SW 1271 (cell line): ENCODE measurements at places on chromosomes 7 and 10.

GRCh38 chr10:88458209-88458608 lies 124.9 kb downstream of the RNLS start:
- no peak for DNase-seq

DNA sequence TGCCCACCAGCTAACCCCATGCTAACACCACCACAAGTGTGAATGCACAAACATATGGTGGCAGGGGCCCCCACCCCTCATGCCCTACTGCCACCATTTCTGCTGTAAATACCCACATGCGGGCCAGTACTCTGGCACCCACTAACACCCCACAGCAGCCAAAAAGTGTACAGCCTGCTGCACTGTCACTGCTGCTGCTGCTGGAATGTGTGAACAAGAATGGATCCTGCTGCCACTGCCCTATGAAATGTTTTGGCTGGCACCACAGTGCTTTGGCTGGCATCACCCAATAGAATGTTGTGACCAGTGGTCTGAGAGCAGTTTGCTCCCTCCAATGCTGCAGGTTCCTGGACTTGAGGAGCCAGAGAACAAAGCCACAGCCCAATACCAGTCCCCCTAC lies 606.6 kb upstream of the SORCS1 start:
- no peak for DNase-seq

- DNase-seq, result no peak
Observed at GRCh38 chr10:14304046-14304445, 26.7 kb downstream of the FRMD4A start.

DNA sequence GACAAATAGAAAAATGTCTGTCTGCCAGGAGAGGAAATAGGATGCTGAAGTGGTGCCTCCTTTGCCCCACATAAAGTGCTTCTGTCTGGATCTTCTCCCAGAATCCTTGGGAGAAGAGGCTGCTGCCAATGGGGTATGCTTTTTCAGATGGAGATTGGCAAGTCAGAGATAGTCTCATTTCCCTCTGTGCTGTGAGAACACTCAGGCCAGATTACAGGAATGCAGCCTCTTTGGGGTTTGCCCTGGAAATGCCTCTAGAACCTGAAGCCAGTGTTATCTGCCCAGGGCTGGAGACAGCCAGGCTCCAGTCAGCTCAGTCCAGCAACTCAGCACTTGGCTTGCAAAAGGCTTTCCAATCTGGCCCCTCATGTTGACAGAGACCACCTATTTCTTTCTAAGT lies 119.1 kb upstream of the PHYHIPL start:
- no peak for DNase-seq

DNA sequence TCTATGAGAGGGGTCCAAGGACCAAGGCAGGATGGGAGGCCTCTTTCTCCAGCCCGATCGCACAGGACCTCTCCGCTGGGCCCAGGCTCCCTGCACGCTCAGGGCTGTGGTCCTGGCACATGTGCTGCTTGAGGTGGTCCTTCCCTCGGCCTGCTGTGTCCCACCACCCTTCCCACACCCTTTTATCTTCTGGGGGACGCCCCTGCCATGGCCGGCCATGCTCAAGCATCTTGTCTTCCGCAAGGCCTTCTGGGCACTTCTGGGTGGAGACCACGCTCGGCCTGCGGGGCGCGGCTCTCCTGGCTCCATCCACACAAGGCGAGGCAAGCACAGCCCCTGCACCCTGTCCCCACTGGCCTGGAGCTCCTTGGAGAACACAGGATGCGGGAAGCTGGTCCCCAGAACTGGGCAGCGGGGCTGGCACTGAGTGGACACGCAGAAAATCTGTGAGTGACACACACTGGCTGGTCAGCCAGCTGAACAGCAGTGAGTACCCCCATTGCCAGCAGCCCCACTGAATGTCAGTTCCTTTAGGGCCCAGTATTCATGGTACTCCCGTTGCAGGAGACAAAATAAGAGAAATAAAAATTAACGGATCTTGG lies 115.9 kb downstream of the TCERG1L start:
- no peak for DNase-seq

DNA sequence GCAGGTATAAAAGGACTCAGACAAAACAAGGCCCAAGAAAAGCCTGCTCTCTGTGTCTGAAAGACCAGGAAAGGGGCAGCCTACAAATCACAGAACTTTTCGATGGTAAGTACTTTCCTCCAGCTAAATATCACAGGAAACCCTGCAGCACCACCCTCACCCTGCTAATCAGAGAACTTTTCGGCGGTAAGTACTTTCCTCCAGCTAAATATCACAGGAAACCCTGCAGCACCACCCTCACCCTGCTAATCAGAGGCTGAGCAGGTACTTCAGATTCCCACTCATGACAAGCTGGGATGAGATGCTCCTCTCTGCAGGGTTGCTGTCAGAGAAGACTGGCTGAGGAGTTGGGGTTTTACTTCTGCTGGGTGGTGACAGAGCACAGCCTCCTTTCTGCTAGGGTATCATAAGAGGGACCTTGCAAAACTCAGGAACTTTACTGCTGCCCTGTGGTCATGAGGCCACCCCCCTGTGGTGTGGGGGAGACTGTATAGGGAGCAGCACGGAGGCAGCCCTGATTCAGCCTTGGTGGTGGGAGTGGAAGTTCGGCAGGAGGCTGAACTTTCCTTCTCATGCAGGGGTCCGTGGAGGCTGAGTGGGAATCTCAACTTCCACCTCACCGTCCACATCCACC lies 7.2 kb downstream of the WDR37 start:
- no peak for DNase-seq

- no peak for DNase-seq
Observed at GRCh38 chr7:115127399-115128021, 205.6 kb downstream of the MDFIC start.

- no peak for DNase-seq
Observed at GRCh38 chr7:79598351-79598750, 144.9 kb upstream of the MAGI2 start.

- DNase-seq, result no peak
Observed at GRCh38 chr7:14197280-14197679, 207.8 kb upstream of the ETV1 start.

GRCh38 chr7:1952169-1952760 lies 280.5 kb downstream of the MAD1L1 start:
- no peak for DNase-seq

- DNase-seq, result no peak
Observed at GRCh38 chr7:66575398-66575797, 53.3 kb upstream of the KCTD7 start.

- no peak for DNase-seq
Observed at GRCh38 chr7:129298268-129298893, 73.6 kb downstream of the AHCYL2 start.

GRCh38 chr10:106672517-106673175 lies 491.9 kb downstream of the SORCS1 start:
- DNase-seq, result no peak

GRCh38 chr7:44324481-44325200 lies 753 bp downstream of the CAMK2B start:
- DNase-seq, result no peak

DNA sequence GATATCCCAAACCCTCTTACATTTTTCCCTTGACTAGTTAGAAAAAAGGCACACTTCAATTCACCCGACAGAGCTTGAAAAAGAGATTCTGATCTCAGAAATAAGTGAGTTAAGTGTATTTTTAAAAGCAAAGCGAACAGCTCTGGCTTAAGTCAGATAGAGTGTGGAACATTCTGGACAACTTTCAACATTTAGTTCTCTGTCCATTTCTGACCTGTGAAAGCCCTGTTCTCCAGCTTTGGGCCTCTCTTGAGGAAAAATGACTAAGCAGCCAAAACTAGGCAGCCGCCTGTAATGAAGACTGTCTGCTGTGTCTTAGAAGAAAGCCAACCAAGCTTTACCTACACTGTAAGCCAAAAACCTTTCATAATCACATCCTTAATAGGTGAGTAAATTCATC lies 50.5 kb downstream of the CDK6 start:
- no peak for DNase-seq

DNA sequence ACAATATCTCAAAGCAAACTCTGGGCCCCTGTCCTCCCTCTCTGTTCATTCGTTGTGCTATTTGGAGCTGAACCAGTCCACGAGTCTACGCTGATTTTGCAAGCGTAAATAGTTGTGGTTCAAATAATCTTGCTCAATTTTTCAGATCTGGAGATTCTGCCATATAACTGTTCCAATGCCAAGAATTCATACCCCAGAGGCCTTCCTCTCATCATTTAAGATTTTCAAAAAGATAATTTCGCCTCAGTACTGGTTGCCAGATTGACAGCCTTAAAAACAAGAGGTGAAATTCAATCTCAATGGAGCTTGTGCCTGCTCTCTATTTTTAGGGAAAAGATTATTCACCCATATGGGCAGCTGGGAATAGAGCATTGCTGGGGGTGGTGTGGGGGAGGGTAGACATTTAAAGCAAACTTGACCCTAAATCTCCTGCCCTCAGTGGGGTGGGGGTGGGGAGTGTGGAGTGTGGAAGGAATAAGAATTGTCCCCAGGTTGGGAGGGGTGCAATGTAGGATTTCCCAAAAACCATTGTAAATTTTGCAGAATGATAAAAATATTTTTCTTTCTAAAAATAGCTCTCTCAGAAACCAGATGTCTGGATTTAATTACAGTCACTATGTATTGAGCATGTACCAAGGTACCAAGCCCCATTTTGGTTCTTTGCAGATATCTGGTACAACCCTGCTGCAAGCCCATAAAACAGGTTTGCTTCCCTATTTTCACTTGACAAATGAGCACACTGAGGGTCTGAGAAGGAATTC lies 104.7 kb upstream of the EEPD1 start:
- DNase-seq, result no peak

DNA sequence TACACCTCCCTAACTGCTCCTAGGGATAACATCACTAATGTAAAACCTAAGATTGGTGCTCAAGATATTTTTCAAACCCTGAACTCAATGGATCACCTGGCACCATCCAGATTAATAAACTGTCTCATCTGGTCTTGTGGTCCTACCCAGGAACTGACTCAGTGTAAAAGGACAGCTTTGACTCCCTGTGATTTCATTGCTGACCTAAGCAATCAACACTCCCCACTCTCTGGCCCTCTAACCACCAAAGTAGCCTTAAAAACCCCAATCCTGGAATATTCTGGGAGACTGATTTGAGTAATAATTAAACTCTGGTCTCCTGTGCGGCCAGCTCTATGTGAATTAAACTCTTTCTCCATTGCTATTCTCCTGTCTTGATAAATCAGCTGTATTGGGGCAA lies 6.2 kb upstream of the USP54 start:
- DNase-seq, result no peak

- no peak for DNase-seq
Observed at GRCh38 chr10:2119316-2119715, 382.0 kb upstream of the ADARB2 start.

DNA sequence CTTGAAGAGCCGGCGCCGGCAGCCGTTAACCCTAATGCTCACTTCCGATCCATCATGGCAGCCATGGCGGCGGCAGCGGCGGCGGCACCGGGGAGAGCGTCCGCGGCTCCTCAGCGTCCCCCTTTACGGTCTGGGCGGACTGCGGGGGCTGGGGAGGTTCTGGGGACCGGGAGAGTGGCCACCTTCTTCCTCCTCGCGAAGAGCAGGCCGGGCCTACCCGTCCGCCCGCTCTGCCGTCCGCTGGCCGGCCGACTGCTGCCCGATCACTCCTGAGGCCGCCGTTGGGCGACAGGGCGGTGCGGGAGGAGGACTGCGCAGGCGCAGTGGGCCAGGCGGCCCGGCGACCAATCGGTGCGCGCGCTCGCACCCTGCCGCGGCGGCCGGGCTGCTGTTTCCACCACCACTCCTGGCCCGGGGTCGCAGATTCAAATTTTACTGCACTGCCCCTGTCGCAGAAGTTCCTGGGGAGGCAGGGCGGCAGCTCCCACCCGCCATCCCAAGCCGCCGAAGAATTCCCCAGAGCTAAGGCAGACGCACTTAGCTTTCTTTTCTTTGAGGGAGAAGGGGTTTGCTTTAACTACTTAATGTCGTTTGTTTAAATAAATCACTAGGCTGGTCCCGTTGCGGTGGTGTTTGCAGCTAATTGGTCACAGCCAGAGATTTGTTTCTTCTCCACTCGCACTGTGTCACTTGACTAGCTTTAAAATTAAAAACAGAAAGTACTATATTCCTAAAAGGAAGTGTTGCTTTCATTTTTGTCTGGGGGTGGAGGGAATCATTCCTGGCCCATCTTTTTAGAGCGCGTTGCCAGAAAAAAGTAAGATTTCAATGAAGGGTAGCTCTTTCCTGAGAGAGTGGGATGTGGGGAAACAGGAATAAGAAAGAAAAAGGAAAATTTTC lies at the start of gene KIF5B:
KIF5B (minus strand) TSS at position 290 of the 900 bp plus-strand sequence. CDS start 452 bp downstream, outside the sequence.
- DNase-seq, result peak; percentile 33

DNA sequence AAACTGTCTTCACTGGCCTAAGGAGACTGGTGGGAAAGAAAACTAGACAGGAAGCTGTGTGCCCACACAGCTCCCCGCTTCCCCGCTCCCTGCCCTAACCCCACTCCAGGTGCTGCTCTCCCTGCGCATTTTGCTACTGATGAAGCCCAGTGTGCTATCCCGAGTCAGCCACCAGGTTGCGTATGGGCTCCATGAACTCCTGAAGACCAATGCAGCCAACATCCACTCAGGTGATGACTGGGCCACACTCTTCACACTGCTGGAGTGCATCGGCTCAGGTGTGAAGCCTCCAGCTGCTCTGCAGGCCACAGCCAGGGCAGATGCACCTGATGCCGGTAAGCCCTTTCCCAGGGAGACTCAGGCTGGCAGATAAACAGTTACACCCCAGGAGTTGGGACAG lies 20.3 kb upstream of the NFKB2 start:
- no peak for DNase-seq

GRCh38 chr10:14456870-14457266 lies 126.1 kb upstream of the FRMD4A start:
- DNase-seq, result no peak

DNA sequence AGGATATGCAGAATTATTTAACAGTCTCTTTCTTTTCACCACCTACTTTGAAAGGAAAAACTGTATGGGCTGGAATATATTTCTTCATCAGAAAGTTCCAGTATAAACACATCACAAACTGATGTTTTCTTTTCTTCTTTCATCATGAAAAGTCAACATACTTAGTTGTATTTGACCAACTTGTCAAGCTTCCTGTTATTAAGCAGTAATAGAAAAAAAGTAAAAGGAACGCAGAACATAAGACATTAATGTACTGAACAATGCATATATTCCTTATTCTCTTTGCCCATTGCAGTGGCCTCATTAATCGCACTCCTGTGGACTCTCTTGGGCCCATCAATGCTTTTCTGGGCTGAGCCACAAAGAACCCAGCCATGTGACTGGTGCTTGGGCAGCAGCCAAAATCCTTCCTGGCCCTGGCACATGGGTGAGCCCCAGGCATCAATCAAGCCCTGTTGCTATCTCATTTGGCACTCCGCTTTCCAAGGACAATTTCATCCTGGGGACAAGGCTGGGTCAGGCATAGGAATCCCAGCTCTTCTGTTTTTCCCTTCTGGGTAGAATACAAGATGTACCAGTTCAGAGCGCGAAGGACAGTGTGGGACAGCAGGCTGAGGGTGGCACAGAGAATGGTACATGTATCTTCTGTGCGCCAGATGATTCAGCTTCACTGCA lies 42.3 kb downstream of the RHOBTB1 start:
- no peak for DNase-seq
